ENCODE measurements at places on chromosomes 11 and 22.

DNA sequence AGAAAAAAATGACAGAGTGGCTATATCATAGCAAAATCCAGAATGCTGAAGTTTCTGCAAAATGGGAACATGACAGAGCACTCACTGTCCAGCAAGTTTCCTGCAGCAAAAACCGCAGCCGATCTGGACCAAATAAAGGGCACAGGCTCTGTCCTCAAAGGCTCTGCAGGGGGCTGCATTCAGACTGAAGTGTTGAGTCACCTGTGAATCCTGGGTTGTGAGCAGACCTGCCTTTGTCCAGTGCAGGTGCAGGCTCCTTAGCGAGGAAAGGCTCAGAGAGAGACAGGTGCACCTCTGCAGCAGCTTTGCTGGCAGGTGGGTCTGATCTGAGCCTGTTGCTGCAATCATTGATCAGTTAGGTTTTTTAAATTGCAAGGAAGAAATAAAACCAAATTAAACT is 29.3 kb upstream of the NFAM1 start:
- DNase-seq = peak; percentile 93

- DNase-seq = no peak
Measured at GRCh38 chr11:70460964-70461363, 62.6 kb downstream of the CTTN start.

DNA sequence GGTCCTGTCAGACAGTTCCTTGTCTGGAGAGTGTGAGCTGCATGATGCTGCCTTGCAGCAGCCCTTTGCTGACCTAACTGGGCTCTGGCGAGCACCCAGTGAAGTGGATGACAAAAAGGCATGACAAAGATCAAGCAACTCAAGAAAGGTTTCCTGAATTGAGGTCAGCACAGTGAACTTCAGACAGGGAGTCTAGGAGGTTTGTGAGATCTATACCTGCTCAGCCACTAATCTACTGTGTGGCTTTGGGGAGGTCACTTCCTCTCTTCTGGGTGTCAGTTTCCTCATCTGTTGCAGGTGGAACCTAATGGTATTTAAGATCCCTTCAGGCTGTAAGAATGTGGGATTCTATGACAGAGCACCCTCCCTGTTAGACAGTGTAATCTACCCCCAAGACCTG is 213.9 kb upstream of the NARS2 start:
- peak; percentile 48 for DNase-seq

GRCh38 chr22:29089507-29089906 is 16.7 kb downstream of the KREMEN1 start:
- DNase-seq = no peak

DNA sequence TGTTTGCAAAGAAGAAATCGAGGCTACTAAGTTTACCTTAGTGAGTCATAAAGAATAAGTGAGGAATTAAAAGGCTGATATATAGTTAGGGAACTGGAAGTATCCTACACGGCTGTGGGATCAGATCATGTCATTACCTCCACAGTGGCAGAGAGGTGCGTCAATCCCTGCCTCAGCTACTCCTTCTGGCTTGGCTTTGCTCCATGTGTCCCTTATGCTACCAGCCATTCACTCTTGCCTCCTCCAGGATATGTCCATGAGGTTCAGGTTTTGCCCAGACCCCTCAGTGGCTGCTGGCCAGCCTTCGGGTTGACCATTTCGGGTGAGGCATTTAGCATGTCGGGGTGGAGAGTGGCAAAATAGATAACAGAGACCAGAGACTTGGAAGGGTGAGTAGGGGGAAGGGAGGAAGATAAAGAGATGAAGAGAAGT is 153.4 kb downstream of the LDLRAD3 start:
- DNase-seq = no peak

DNA sequence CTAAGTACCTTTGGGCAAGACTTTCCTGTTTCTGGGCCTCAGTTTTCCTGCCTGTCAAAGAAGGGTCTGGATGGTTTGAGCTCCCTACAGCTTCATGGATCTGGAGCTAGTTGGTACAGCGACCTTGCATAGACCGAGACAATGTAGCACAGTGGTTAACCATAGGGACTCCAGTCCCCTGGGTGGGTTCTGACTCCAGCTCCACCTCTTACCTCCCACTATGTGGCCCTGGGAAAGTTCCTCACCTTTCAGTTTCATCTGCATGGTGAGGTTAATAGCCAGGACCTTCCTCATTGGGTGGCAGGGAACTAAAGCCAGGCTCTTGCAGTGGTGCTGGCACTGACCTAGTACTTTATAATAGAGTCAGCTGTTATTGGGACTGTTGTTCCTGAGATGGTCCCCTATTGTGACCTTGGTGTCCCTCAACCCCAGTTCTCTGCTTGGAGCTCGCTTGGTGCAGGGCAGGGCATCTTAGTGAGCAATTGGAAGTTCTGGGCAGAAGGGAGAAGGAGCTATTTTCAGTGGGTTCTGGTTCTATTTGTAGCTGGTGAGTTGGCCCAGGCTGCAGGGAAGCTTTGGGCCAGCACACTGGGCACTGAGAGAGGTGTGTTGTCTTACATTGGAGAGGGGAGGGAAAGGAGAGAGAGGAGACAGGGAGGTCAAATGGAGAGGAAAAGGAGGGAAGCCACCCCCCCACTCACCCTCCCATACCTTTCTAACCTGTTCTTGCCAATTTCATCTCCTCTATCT is 10.7 kb upstream of the MTMR3 start:
- no peak for DNase-seq

DNA sequence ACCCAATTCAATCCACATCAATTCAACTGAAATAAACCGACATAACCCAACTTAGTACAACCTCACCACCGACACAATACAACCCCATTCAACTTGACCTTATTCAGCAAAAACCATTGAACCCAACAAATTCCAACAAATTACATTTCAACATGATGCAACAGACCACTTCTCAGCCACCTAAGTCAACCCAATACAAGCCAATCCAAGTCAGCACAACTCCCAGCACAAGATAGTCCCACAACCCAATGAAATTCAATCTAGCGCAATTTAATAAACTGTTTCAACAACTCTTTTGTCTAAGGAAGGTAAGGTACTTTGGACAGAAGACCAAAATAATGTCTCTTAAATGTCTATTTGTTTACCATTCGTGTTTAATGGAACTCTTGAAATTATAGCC is 226.0 kb downstream of the MIAT start:
- DNase-seq = no peak

DNA sequence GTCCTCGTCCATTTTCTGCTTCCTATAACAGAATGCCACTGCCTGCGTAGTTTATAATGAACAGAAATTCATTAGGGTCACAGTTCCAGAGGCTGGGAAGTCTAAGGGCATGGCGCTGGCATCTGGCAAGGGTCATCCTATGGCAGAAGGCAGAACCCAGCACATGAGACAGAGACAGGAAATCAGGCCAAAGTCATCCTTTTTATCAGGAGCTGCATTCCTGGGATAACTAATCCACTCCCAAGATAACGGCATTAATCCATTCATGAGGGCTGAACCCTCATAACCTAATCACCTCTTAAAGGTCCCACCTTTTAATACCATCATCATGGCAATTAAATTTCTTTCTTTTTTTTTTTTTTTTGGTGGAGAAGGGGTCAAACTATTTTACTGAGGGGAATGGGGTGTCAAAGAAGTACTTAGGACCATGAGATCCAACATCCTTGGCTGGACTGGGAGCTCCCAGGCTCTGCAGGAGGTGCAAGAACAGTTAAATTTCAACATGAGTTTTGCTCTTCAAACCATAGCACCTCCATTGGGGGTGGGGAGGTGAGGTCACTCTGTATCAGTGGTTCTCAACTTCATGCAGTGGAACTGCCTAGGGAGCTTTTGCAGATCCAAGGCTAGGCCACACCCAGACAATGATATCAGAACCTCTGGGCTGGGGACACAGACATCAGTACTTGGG is 4.4 kb downstream of the TMEM109 start:
- DNase-seq = no peak

DNA sequence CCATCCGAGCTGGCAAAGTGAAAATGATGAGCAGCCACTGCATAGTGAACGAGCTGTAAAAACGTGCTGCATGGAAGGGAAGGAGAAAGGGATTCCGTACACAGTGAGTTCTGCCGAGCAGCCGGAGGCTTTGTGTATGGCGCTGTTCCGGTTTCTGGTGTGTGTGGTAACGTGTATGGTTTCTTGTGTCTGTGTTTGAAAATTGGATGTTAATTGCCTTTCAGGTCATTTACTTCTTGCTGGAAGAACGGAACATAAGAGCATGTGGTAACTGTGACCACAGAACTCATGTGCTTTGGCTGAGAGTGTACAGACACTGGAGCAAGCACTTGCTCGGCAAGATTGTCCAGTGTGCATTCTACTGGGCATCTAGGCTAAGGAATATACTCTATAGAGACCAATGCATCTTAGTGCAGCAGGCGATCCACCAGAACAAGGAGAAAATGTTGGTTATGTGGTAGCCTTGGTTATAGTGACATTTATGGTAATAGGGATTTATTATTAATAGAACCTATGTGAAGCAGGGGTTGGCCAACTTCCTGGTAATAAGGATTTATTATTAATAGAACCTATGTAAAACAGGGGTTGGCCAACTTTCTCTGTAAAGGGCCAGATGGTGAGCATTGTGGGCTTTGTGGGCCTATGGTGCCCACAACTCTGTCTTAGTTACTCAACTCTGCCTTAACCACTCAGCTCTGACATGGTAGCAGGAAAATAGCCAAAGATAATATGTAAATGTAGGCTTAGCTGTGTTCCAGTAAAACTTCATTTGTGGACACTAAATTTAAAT is 49.2 kb downstream of the GRAMD1B start:
- no peak for DNase-seq

DNA sequence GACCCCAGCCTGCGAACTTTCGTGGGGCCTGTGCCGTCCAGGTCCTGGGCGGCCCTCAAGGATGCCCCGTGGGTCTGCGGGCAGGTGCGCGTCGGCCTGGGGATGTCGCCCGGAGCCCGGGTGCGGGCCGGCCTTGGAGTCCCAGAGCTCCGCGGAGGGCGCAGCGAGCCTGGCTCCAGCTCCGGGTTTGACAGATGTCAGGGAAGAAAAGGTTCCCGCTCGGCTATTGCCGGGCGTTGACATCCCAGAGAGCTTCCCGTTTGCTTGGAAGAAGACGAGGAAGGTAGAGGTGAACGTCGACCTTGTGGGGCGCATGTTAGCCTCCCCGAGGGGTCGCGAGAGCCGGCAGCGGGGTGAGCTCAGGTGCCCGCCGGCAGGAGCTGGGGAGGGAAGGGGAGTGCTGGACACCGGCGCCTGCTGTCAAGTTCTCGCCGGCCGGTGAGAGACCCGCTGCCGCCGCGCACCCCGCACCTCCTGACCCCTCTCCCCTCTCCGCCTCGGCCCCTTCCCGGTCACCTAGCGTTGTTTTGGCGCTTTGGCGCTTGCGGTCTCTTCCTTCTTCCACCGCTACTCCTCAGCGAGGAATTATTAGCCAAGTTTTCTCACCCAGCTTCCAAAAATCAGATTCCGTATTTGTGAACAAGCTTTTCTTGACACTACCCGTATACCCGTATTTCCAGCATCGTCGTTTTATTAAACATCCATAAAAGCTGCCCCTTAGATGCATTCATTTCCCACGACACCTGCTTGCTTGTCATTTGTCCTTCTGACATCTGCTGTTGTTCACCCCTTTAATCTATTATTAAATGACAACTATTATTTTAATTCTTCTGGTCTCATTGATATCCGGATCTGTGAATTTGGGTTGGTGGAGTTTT is 1.3 kb downstream of the BMAL1 start:
- DNase-seq = peak; percentile 66

GRCh38 chr11:45095691-45096010 is 50.8 kb upstream of the PRDM11 start:
- no peak for DNase-seq

GRCh38 chr22:49499433-49500075 is 328.1 kb downstream of the BRD1 start:
- DNase-seq = no peak

- DNase-seq = peak; percentile 63
Measured at GRCh38 chr11:63802637-63803414, 10.4 kb upstream of the SPINDOC start.

- DNase-seq = no peak
Measured at GRCh38 chr11:19813158-19813879, 100.7 kb downstream of the NAV2 start.

DNA sequence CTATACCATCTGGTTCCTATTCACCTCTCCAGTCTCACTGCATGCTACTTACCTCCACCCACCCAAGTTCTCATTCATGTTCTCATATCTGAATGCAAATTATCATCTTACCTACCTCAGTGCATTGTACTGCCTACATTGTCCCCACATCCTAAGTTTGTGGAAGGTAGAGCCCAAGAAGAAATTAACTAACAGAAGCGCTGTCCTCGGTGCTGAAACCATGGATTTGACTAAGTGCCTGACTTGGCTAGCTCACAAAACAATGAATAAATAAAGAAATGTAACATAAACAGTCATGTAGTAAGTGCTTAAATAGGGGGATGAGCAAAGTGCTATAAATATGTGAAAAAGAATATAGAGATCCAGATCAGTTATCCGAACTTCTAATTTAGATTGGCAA is 63.2 kb downstream of the GRIA4 start:
- peak; percentile 34 for DNase-seq

- no peak for DNase-seq
Measured at GRCh38 chr11:121494355-121495099, 41.8 kb upstream of the SORL1-AS1 start.

- DNase-seq = no peak
Measured at GRCh38 chr22:40597526-40598430, 38.7 kb downstream of the MRTFA start.

DNA sequence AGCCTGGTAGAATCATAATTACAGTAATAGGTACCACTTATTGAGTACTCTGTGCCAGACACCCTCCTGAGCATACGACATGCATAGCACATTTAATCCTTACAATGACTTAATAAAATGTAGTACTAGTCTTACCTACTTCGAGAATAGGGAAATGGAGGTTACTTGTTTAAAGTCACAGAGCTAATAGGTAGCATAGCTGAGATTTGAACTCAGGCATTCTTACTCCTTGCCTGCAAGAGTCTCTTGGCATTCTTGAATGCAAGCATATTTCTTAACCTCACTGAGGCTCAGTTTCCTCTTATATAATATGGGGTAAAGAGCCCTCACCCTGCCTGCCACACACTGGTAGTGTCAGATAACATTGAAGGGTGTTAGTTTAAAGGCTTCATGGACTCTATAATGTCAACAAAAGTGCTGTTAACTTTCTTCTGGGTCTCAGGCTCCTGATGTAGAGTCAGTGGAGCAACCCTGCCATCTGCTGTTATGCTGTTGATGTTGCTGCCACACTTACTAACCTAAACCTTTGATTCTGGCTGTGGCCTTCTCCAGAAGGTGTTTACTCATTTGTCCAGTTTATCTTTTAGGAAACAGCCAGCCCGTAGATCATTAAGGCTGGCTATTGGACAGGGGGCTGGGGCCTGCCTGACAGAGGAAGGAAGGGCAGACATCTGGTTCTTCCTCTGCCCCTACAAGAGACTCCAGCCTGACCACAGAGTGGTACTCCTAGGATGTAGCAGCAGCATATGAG is 18.9 kb downstream of the LIMK2 start:
- peak; percentile 7 for DNase-seq

GRCh38 chr11:36233204-36233603 is 56.0 kb downstream of the COMMD9 start:
- DNase-seq = no peak

- peak; percentile 82 for DNase-seq
Measured at GRCh38 chr11:111777094-111778046, 11.2 kb upstream of the PPP2R1B start.

DNA sequence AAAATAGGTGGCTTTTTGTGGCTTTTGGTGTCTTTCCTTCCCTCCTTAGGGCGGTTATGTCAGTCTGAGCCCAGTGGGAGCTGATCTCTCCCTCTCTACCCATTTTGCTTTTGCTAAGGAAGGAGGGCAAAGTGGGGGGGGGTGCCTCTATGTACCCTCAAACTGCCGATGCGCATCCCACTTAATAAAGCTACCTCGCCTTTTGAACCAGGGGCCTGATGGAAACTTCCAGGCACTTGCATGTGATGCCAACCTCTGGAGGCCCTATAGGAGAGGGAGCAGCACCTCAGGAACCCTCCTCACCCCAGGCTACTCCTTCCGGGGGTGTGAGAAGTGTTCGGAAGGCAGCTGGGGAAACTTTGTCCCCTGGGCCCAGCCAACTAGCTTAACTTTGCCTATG is 97.0 kb upstream of the HSD17B12 start:
- DNase-seq = no peak
